ENCODE measurements at places on chromosomes 2 and 18.

- no peak for DNase-seq
Observed at GRCh38 chr2:209413311-209414014, 10.4 kb upstream of the MAP2 start.

- DNase-seq: no peak
Observed at GRCh38 chr18:27789406-27789805, 387.5 kb downstream of the CDH2 start.

DNA sequence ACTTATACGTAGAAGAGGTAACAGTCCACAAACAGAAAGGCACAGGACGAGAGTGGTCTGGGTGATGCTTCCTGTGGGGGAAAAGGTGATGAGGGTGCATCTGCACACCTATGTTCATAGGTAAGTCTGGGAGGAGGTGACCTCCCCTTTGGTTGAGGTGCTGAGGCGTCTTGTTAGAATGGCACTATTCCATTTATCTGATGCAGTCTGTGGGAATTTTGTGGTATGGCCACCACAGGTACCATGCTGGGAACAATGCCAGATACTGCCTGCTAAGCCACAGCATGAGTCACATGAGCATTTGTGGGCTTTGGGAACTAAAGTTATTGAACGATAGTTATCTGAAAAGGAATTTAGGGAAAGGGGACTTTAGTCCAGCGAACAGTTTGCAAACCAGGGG lies 27.9 kb downstream of the IL37 start:
- DNase-seq: peak; percentile 35

- peak; percentile 45 for DNase-seq
Observed at GRCh38 chr18:74996055-74996454, 212.9 kb downstream of the PTGR3 start.

DNA sequence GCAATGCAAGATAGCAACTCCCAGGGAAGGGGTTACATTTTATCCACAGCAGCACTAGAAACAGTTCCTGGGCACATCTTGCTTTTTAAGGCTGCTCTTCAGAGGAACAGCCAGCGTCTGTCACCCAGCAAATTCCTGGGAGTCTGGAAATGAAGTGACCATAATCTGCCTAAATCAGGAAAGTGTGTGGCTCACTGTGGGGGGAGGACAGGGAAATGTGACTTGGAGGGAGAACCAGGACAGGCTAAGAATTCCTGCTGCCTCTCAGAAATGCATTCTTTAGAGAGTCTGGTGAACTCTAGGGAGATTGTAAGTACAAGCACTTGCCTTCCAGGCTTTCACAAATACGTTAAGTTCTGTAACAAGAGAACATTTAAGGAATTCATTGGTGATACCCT lies 364.3 kb upstream of the SPHKAP start:
- DNase-seq: no peak

GRCh38 chr2:75592030-75592429 lies 31.3 kb upstream of the EVA1A start:
- DNase-seq: no peak

DNA sequence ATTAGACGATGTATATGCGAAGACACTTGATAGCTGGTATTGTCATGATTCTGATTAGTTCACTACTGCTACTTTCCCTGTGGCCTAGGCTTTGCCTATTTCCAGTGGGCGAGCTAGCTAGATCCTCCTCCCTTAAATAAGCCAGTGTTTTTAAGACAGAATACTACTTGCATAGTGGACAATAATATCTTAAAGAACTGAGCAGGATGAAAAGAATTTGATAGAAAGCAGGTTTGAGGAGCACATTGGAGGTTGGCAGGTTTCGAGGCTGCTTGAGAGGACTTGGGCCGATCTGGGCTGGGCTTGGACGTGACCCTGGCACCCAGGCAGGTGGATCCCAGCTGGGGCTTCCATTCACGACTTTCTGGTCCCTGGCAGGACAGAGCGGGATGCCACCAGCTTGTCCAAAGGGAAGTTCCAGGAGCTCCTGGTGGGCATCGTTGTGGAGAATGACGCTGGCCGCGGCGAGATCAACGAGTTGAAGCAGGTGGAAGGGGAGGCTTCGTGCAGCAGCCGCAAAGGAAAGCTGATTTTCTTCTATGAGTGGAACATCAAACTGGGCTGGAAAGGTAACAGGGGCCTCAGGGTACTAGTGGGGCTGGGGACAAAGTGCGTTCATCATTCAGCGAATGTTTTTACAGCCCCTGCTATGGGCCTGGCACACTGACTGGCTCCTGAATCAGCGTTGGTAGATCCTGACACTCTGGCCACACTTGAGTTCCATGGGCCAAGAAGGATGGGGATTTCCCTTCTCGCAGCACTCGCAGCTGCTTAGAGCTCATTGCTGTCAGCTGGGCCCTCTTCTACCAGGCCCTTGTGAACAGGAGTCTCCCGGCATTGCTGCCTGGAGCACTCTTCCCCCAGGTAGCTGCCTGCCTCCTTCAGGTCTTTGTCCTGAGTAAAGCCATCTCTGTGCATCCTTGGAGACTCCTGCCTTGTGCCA lies 16.9 kb downstream of the C2orf74 start:
- DNase-seq: peak; percentile 29

GRCh38 chr2:240790370-240791220 lies 29.4 kb downstream of the KIF1A start:
- DNase-seq: no peak

DNA sequence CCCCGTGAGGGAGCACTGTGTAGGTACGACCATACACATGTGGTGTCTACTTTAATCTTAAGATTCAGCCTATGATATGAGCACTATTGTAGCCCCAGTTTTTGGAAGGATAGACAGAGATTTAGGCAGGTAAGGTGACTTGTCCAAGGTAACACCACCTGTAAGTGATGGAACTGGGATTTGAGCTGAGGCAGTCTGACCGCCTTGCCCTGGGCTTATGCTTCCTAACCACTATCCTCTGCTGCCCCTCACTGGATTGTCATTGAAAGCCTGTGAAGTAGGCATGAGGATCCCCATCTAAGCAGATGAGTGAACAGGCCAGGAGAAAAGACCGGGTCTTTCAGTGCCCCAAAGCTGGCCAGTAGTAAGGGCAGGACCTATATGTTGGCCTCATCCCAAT lies 343.8 kb downstream of the CYRIA start:
- no peak for DNase-seq
